ENCODE measurements at places on chromosomes 3 and 15. TPM values are rescaled to one million over a fixed set of nuclear protein-coding genes. Genes with fewer than 3 reads are reported as not detected.

DNA sequence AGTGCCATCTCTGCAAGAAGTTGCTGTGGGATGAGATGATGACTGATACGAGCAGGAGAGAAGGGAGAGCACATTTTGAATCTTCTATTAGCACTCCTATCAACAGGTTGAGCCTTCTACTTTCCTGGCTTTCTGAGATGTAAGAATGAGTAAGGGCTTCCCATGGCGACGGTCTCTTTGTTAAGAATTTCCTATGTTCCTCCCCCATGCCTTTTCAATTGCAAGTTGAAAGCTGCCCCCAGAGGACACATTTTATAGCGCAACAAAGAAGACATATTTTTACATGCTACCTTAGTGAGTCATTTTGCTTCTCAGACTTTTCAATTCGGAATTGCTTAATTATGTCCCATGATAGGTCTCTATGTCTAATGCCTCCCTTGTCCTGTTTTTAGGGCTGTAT is 71.3 kb upstream of the LRTM1 start:
- H3K27ac ChIP-seq: no peak overlapping the region
- no peak overlapping the region for H3K4me3 ChIP-seq
- H3K36me3 ChIP-seq: no peaks in the 10 kb centered on the region
- DNase-seq: no peak
- H3K27me3 ChIP-seq: no peaks in the 10 kb centered on the region

DNA sequence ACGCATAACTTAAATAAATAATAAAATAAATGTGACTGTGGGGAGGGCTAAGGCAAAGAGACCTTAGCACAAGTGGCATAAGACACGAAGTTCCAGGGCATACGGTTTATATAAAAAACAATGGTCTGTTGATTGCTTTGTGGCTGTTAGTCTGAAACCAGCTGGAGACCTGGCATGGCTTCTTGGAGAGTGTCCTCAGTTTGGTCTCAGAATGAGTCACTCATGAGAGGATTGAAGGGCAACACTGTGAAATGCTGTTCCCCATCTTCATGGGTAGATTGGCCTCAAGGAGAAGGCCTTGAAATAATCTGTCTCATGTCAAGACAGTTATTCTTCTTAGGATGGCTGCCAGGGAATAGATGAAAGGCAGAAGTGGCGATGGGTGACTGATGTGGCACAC is 62.2 kb downstream of the SOX2 start:
- no peak for DNase-seq
- no peaks in the 10 kb centered on the region for H3K27me3 ChIP-seq
- no peaks in the 10 kb centered on the region for H3K36me3 ChIP-seq
- no peaks in the 10 kb centered on the region for H3K4me1 ChIP-seq
- H3K27ac ChIP-seq: no peak overlapping the region

- H3K27ac ChIP-seq: no peak overlapping the region
- no peak overlapping the region for H3K4me3 ChIP-seq
- no peaks in the 10 kb centered on the region for H3K4me1 ChIP-seq
These were observed 297.1 kb upstream of the MEIS2 start for GRCh38 chr15:37397266-37398022.

- no peaks in the 10 kb centered on the region for H3K27me3 ChIP-seq
- no peak for DNase-seq
- H3K4me3 ChIP-seq: no peak overlapping the region
These were observed 43.1 kb downstream of the FSTL1 start for GRCh38 chr3:120407508-120408287.

GRCh38 chr3:194748225-194748624 is 62.5 kb downstream of the FAM43A start:
- H3K36me3 ChIP-seq: no peaks in the 10 kb centered on the region
- H3K4me3 ChIP-seq: no peak overlapping the region
- H3K4me1 ChIP-seq: no peaks in the 10 kb centered on the region
- peaks cover 2% of the 10 kb centered on the region for H3K27me3 ChIP-seq

GRCh38 chr3:115616461-115616860 is 6.8 kb upstream of the GAP43 start:
- H3K27ac ChIP-seq: no peak overlapping the region
- no peaks in the 10 kb centered on the region for H3K36me3 ChIP-seq
- no peak for DNase-seq

- no peak overlapping the region for H3K4me3 ChIP-seq
- H3K4me1 ChIP-seq: peaks cover 7% of the 10 kb centered on the region
- H3K36me3 ChIP-seq: no peaks in the 10 kb centered on the region
- peaks cover 4% of the 10 kb centered on the region for H3K27me3 ChIP-seq
- H3K27ac ChIP-seq: no peak overlapping the region
- no peak for DNase-seq
These were observed 3.8 kb downstream of the TYRO3 start for GRCh38 chr15:41562784-41563198.

GRCh38 chr3:57066471-57066870 is 6.0 kb downstream of the SPATA12 start:
- DNase-seq: no peak
- H3K27ac ChIP-seq: no peak overlapping the region
- H3K4me3 ChIP-seq: no peak overlapping the region
- no peaks in the 10 kb centered on the region for H3K36me3 ChIP-seq

DNA sequence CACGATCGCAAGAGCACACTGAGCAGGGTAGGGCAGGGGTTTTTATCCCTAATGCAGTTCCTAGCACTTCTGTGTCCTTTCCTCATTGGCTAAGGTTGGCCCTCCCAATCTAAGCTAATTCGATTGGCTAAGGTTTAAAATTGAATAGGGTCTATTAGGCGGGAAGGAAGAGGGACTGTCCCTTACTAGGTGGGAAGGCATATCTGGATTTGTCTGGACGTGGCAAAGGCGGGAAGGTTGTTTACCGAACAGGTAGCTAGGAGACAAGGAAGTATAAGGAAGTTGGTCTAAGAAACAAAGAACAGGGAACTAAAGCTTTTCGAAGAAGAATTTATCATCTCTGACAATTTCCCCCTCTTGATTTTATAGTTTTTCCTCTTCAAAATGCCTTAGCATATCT is 24.8 kb upstream of the ATG7 start:
- no peaks in the 10 kb centered on the region for H3K36me3 ChIP-seq
- no peaks in the 10 kb centered on the region for H3K27me3 ChIP-seq
- no peak overlapping the region for H3K27ac ChIP-seq
- no peak for DNase-seq
- no peaks in the 10 kb centered on the region for H3K4me1 ChIP-seq
- H3K4me3 ChIP-seq: no peak overlapping the region

DNA sequence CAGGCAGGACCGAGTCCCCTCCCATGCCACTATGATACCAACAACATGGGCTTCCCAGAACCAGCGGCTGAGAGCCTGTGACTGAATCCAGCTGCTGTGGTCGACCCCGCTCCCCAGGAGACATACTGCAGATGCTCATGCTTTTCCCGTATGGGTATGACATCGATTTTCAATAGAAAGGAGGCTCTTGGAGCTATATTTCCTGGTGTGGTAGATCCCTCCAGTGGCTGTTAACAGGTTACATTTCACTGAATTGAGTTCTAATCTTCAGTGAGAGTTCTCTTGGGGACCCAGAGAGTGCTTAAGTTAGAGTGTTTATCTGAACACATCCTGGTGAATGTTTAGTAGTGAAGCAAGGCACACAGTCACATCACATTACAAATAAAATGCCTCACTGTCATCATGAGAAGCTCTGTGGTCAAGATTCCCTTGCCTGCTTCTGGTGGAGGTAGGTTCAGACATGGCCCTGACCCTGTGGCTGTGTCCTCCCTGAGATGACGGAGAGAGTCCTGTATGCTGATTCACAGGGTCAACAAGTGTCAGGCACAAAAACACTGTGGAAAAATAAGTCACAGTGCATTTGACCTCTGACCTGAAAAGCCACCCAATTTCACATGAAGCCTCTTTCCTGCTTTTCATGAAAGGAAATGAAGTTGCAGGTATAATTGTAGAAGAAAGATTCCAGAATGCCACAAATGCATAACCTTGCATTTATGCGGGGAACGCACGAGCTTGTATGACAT is 110.9 kb downstream of the GABRG3 start:
- H3K4me1 ChIP-seq: no peaks in the 10 kb centered on the region
- no peak overlapping the region for H3K27ac ChIP-seq
- no peaks in the 10 kb centered on the region for H3K36me3 ChIP-seq
- DNase-seq: no peak
- no peak overlapping the region for H3K4me3 ChIP-seq

DNA sequence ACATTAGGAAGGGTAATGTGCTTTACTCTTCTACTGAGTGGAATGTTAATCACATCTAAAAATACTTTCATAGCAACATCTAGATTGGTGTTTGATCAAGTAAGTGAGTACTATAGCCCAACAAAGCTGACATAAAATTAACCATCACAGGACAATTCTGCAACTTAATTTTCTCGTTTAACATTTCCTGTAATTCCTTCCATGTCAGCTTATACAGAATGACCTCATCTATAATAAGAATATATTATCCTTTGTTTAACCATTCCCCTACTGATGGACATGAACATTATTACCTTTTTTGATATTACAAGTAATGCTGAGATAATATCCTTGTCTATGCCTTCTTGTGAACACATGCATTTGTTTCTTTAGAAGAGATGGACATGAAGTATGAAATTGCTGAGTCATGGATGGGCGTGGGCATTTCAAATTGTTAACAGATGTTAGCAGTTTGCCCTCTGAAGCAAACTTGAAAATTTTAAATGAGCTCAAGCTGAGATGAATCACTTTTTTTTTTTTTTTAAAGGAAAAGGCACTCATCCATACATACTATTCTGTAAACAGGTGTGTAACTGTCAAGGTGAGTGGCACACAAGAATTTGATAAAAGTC is 85.1 kb downstream of the OXNAD1 start:
- H3K27ac ChIP-seq: no peak overlapping the region
- no peaks in the 10 kb centered on the region for H3K4me1 ChIP-seq
- peaks cover 32% of the 10 kb centered on the region for H3K36me3 ChIP-seq
- H3K4me3 ChIP-seq: no peak overlapping the region

DNA sequence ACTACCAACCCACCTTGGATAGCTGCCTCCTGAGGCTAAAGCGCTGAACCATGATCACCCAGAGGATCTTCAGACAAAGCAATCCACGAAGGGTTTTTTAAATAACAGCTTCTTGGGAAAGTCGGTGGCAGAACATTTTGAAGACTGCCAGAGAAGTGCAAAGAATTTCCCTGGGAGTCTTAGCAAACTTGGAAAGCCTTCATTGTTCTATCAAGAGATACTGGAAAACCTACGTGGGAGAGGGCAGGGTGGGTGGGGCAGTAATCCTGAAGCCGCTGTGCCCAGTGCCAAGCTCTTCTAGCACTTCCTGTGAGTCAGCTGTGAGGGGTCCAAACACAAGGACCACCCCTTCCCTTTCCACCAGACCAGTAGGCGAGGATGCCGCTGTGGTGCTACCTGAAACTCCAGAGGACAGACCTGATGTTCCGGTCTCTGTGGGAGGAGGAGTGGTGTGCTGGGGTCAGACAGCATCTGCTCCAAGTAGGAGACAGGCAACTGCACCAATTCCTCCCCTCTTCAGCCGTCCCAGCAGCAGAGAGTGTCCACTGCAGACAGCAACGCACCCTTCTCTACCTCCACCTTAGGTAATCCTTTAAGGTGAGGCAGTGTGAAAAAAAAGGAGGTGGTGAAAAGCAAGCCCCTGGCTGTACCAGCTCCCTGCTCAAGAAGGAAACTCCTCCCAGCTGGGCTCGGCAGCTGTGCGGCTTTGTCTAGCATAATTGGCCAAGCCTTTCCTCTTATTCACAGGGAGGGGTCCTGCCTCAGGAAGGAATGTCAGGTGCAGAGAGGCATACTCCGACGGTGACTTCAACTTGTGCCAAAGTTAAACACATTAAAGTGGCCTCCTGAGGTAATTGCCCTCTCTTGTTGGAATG is 99.0 kb downstream of the TMCC1 start:
- peaks cover 16% of the 10 kb centered on the region for H3K4me1 ChIP-seq
- H3K27me3 ChIP-seq: no peaks in the 10 kb centered on the region
- H3K36me3 ChIP-seq: no peaks in the 10 kb centered on the region
- H3K27ac ChIP-seq: no peak overlapping the region
- no peak for DNase-seq

GRCh38 chr3:186732169-186732766 is 15.1 kb downstream of the KNG1 start:
- H3K27me3 ChIP-seq: no peaks in the 10 kb centered on the region
- H3K4me1 ChIP-seq: no peaks in the 10 kb centered on the region
- no peak for DNase-seq
- no peaks in the 10 kb centered on the region for H3K36me3 ChIP-seq
- no peak overlapping the region for H3K4me3 ChIP-seq

DNA sequence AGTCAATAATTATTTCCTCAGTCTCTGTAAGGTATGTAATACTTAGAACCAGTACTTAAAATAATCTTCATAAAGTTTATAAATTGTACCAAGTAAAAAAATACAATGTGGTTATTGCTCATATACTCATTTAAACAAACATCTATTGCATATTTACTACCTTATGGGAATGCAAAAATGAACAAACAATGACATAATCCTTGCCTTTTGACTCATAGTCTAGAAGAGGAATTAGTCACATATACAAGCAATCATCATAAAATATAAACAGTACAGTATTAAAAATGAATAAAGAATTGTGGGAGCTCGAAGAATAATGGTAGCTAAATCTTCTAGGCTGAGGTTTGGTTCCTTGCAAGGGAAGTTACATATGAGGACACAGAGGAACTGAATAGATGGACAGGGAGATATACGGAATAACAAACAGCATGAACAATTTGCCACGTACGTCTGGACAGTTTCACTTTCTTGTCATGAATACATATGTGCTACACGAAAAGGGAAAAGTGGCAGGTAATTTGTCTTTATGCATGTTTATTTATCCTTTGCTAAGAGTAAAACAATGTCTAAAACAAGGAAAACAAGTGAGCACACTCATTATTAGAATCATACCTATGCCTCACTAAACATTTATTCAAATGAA is 17.2 kb downstream of the IMPG2 start:
- no peak for DNase-seq
- no peaks in the 10 kb centered on the region for H3K36me3 ChIP-seq
- no peaks in the 10 kb centered on the region for H3K4me1 ChIP-seq
- H3K27me3 ChIP-seq: no peaks in the 10 kb centered on the region

DNA sequence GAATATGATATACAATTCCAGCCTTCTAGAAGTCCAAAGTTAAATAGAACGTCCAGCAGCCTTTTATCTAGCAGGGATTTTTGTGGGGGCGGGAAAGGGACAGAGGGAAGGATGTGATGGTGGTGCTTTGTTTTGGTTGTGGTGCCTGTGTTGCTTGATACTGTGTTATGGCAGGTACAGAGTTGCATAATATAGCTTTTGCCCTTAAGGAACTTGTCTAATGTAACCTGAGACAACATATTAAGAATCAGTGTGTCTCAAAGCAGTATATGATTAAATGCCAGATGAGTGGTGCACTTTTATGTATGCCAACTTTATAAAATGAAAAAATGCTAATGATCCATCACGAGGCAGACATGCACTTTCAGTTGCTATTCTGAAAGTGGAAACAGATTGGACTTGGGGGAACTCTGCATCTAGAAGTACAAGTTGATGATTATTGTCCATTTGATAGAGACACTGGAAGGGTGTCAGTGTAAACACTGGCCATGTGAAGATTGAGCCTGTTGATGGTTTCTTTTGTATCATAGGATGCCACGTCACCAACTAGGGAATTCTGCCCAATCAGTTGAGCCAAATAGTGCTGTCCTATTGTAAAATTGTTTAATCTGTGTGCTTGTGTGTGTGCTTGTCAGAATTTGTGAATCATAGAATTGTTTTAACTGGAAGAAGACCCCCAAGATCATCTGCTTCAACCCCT is 23.0 kb downstream of the NEO1 start:
- no peak overlapping the region for H3K4me3 ChIP-seq
- DNase-seq: no peak
- no peak overlapping the region for H3K27ac ChIP-seq

U2SURP gene
- 144 TPM for total RNA-seq

SAMD7 gene
- total RNA-seq: not detected

ALG3 gene
- 44.9 TPM for total RNA-seq

OR5K2 gene
- total RNA-seq: not detected

ACP3 gene
- not detected for total RNA-seq

FETUB gene
- not detected for total RNA-seq

IFT57 gene
- total RNA-seq: 9.3 TPM

NDN gene
- 0.13 TPM for total RNA-seq

STRC gene
- total RNA-seq: 0.28 TPM
